ENCODE measurements at places on chromosomes 3 and 15. TPM values are rescaled to one million over a fixed set of nuclear protein-coding genes. Genes with fewer than 3 reads are reported as not detected.

GRCh38 chr3:78689378-78689777 lies 1078.4 kb downstream of the ROBO1 start:
- DNase-seq, result no peak

GRCh38 chr15:101458908-101459578 lies 30.5 kb downstream of the PCSK6 start:
- DNase-seq, result no peak

FEZF2 gene
- total RNA-seq, result not detected

PIGBOS1 gene
- total RNA-seq, result 10.4 TPM

- DNase-seq, result no peak
These were observed 107.8 kb downstream of the MEGF11 start for GRCh38 chr15:66145726-66146182.

CNTN3 gene
- total RNA-seq, result 0.15 TPM

GOLGA6D gene
- total RNA-seq, result not detected

- DNase-seq, result no peak
These were observed 69.8 kb upstream of the SPATA12 start for GRCh38 chr3:56990641-56991015.

IGSF10 gene
- total RNA-seq, result 0.67 TPM

GRCh38 chr3:157368171-157368570 lies 68.5 kb upstream of the PTX3 start:
- DNase-seq, result no peak

DNA sequence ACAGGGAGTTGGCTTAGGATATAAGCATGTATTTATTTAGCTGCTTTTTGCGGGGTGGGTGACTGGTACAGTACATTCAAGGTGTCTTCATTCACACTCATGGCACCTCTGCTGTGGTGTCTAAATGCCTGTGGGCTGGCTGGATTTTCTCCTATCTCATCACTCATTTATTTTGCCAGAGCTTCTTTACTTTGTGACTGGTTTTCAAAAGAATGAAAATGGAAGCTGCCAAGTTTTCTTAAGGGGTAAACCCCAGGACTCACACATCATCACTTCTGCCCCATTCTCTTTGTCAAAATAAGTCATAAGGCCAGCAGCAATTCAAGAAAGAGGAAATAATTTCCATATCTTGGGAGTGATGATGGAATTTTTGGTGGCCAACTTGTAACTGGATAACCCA lies 493.4 kb upstream of the ALCAM start:
- no peak for DNase-seq

IL5RA gene
- total RNA-seq, result not detected

SLC9A9 gene
- 18.7 TPM for total RNA-seq

FGF12 gene
- total RNA-seq, result 0.19 TPM

GRCh38 chr15:67806536-67806935 lies 18.8 kb upstream of the SKOR1 start:
- DNase-seq, result no peak

Measured in lower leg skin (tissue), 4 donors.